ENCODE measurements at places on chromosomes 2 and 18. TPM values are rescaled to one million over a fixed set of nuclear protein-coding genes. Genes with fewer than 3 reads are reported as not detected.

DNA sequence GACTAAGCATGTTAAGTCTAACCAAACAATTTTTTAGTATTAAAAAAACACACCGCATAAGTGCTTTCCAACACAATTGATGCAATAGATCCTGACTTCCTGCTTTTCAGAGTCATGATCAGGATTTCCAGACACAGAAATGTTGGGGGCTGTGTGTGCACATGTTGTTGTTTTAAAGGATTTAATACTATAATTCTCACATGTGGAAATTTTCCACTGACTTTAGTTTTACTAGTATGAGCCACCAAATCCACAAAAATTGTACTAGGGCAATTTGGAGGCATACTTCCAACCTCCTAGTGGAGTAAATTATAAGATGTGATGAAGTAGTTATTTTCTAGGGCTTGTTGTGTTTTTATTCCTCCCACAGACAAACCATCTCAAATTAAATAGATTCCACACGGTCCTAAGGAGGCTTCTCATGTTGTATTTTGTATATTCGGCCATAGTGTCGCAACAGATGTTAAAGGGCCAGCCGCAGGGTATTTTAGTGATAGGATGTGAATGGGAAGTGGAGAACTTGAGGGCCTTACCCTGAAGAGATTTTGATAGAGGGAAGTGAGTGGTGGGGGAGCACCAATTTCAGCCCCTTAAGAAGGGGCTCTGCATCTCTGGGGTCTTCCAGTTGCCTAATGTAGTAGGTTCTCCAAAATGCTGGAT, 108.9 kb upstream of the KLF7 start:
- DNase-seq: no peak

DNA sequence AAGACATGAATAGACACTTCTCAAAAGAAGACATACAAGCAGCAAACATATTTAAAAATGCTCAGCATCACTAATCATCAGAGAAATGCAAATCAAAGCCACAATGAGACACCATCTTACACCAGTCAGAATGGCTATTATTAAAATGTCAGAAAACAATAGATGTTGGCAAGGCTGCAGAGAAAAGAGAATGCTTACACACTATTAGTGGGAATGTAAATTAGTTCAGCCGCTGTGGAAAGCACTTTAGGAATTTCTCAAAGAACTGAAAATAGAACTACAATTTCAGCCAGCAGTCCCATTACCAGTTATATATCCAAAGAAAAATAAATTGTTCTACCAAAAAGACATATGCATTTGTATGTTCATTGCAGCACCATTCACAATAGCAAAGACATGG, 61.7 kb downstream of the STRADB start:
- no peak for DNase-seq

DNA sequence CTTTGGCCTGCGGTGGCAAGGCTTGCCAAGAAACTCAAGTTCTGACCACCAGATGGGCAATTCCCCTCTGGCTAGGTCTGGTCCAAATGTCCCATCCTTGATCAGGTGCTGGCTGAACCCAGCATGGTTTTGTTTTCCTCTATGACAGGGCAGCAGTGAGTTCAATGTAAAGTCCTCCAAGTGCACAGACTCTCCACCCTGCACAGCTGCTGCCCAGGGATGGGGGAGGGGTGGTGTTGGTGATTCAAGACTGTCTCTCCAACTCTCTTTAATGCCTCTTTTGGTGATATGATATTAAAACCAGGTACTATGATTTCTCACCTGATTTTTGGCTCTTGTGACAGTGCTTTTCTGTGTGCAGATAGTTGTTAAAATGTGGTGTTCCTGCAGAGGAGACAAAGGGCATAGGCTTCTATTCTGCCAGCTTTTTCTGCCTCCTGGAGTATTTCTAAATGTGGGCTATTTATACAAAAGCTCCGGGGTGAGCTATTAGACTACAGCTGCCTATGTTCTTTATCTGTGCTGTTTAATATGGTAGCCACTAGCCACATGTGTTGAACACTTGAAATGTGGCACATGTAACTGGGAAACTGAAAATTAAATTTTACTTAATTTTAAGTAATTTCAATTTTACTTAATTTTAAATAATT, 64.0 kb upstream of the STK39 start:
- no peak for DNase-seq

- no peak for DNase-seq
Observed at GRCh38 chr2:129443235-129443864, 536.1 kb upstream of the RAB6C start.

DNA sequence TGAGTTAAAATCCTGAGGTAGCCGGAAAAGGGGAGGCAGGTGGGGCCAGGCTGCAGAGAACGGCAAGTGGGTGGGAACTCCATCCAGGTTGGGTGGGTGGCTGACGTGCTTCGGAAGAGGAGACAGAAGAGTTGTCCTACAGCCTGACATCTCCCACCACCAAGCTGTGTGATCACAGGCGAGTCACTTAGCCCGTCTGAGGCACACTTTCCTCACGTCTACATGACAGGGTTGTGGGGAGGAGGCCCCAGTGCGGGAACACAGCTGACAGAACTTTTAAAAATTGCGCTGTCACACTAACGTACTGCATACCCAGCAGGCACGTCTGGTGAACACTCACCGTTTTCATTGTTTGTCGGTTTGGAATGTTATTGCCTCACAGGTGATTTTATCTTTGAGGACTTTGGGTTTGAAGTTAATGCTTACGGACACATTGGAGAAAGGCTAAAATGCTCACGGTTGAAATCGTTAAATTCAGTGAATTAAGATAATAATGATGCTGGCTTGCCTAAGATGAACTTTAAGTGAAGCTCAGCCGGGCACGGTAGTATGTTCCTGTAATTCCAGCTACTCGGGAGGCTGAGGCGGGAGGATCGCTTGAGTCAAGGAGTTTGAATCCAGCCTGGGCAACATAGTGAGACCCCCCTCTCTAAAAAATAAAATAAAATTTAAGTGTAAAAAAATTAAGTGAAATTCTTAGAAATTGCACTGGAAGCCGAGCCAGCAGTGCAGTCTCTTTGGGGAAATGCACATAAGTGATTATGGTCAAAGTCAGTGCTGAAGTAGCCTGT, 8.9 kb downstream of the EMILIN2 start:
- DNase-seq: no peak

GRCh38 chr2:15953891-15954680, 13.7 kb downstream of the MYCN start:
- no peak for DNase-seq

FOSL2 gene
- total RNA-seq: 142 TPM

DNA sequence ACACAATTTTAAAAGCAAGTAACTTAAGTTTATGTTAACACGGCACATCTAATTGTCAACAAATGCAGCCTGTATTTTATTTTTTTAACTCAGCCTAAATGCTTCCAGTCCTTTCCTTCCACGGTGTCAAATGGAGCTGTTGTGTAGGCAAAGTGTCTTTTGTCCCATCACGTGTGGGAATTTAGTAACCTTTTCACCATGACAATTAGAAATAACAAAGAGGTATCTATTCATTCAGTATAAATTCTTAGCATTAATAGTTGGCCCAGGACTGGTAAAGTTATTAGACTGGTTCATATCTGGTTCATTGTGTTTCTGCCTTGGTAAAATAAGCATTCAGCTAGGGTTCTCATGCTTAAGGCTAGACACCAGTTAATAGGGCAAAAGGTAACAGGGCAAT, 47.9 kb downstream of the FRZB start:
- no peak for DNase-seq

C2orf92 gene
- 4.6 TPM for total RNA-seq

NBEAL1 gene
- total RNA-seq: 72.7 TPM

DNA sequence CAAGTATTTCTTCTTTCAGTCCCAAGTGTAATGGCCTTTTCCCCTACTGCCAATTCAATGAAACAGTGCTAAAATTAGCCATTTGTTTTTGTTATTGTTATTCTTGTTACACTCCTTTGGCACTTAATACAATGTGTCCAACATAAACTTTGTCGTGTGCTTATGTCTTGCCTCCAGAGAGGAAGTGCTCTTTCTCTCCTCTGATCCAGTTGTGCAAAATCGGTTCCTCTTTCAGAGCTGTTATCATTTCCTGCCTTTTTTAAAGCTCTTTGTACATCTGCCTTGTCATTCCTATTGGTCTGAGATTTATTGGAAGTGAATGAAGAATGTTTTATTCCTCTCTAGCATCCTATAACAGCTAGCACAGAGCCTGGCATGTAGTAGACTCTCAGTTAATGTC, 623.2 kb upstream of the ID2 start:
- no peak for DNase-seq

DNA sequence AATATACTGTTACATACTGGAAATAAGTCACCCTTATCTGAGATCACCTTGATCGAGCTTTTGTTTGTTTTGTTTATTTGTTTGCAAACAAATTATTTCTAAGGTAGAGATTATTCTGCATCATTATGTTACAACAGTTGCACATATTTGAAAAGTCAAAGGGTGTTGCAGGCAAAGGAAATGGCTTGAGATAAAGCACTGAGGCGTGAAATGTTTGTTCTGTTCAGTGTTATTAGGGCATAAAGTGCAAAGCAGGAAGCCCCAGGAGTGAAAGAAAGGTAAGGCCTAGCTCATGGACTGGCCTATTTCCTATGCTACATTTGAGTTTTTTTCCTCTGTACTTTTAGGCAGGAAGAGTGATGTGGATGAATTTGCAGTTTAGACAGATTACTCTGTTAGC, 1815.6 kb upstream of the LRRTM1 start:
- no peak for DNase-seq

DNA sequence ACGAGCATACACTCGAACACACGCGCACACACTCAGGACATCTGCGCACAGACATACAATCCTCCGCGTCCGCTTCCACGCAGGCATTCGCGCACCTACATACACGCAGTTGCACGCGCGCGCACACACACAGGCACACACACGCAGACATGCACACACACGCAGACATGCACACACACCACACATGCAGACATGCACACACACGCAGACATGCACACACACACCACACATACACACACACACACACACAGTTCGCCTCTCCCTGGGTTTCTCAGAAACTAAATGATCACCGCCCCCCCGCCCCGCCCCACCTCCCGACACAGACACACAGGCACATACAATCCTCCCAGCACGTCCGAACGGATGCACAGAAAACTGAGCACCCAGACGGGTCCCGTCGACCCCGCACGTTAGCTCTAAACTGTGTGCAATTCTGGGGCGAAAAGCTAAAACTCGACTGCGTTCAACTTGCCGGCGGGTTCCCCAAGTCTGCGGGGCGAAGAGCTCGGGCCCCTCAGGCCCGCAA, 1.0 kb downstream of the EPHA4 start:
- DNase-seq: peak; percentile 24

ZNG1B gene
- total RNA-seq: 27.4 TPM

ST8SIA5 gene
- 0.37 TPM for total RNA-seq

DNA sequence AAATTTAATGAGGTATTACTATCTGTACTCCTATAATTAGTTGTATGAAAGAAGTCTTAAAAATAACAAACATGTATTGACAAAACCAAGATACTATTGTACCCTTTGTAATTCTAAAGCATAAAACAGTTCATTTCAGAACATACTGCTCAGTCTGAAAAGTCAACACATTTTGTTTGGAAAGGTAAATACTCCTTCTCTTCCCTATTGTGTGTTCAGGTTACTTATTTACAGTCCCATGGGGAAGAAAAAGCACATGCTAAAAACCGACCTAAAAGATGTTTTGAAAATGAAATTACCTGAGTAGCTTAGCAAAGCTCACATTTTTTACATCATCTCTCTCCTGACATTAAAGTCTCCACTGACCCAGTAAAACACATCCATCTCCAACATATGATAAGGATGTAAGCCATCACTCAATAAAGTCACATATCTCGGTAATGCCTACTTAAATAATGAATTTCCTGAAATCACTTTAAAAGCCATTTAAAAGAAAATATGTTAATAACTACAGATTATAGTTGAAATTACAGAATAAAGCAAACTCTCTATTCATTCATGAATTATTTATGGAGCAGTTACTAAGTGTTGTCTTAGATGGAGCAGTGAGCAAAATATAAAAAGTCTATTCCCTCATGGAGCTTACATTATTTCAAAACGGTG, 75.6 kb upstream of the FZD5 start:
- DNase-seq: no peak

DNA sequence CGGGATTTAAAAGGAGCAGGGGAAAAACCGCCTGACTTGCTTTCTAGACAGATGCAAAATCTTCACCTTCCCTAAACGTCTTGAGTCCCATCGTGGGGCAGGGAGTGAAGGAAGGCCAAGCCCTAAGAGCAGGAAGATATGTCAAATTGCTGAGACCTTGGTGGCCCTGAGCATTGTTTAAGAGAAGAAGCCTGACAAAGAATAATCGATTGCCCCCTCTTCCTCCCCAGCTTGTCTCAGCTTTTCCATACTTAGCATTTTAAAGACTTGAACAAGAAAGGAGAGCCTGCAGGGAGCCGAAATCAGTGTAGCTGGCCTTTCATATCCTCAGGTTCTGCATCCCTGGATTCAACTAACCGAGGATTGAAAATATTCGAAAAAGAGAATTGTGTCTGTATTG, 157.6 kb upstream of the DLX2 start:
- no peak for DNase-seq

ANO7 gene
- 41.4 TPM for total RNA-seq

All from colonic mucosa (tissue), 4 donors.